ENCODE measurements at places on chromosomes 7 and 10.
A peak's percentile ranks its signal among the peaks of the same experiment; 100 is the strongest.

- DNase-seq: no peak
Observed at GRCh38 chr7:116560021-116560970, 35.5 kb downstream of the CAV1 start.

DNA sequence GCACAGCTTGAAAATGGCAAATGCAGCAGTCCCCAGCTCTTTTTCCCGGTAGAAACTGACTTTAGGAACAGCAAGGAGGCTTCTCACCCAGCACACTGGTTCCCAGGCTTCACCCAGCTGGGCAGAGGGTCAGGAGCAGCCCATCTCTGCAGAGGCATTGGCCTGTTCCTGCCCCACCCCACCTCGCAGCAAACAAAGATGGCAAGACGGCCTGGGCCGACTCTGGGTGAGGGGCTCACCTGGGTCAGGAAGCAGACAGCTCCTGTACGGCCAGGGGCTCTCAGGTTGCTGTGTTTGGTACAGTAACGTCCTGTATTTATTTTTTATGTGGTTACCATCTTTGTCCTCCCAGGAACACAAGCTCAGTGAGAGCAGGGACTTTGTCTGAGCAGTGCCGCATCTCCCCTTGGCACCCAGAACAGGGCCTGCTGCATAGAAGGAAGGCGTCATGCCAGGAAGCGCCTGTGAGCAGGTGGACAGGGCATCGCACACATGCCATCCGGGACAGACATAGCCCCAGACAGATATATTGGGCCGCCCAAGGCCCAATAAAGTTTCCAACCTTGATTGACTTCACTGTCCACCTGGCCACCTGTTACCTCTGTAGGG, 585.0 kb upstream of the FOXK1 start:
- no peak for DNase-seq

GRCh38 chr7:143130541-143130940, 1.3 kb upstream of the PIP start:
- no peak for DNase-seq

DNA sequence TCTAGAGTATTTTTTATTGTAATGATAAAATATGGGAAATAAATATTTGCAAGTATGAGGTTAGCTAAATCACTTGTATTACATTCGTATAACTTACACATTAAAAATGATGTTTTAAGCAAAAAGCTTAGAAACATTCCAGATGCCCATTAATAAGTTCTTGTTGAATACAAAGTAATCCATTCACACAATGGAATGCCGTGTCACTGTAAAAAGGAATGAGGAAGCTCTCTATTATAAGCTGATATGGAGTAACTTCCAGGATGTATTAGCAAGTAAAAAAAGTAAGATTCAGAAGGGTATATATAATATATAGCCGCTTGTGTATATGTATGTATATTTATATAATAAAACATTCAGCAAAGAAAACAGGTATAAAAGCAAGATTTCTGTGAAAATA, 412.8 kb upstream of the MTPN start:
- DNase-seq: no peak

GRCh38 chr7:5636914-5637313, 144.5 kb downstream of the RNF216 start:
- DNase-seq: peak; percentile 79

- DNase-seq: no peak
Observed at GRCh38 chr10:101323495-101323894, 30.5 kb upstream of the BTRC start.

DNA sequence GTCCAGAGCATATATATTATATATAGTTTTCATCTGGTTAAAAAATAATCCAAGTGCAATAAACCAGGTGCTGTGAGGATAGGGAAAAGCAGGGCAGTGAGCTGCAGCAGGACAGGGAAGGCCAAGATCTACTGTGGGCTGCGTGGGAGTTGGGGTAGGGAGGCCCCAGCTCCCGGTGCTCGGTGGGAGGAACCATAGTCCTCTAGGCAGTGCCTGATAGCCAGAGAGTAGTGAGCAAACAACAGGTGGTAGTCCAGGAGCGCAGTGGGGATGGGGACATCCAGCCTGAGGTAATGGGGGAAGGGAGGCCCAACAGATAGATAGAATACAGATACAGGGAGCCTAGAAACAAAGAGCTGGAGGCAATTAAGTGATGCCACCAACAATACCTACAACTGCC, 4.1 kb upstream of the BMPR1A start:
- DNase-seq: no peak

- DNase-seq: no peak
Observed at GRCh38 chr7:129827467-129827990, 125.2 kb downstream of the UBE2H start.

DNA sequence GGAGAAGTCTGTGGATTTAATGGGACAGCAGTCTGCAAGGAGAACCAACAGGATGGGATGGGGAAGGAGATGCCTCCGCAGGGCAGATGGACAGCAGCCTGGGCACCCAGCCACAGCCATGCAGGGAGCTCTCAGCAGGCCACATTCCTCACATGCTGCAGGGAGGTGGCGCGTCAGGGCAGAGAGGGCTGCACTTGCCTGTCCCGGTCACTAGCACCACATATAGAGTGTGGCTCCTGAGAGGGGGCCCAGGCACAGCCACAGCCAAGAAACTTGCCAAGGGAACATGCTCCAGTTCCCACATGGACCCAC, 86.8 kb upstream of the ZMIZ1 start:
- no peak for DNase-seq
